Ascending aorta (tissue), 2 donors: ENCODE measurements at places on chromosomes 13 and 19. TPM values are rescaled to one million over a fixed set of nuclear protein-coding genes. Genes with fewer than 3 reads are reported as not detected.
A peak's percentile ranks its signal among the peaks of the same experiment; 100 is the strongest.

GRCh38 chr13:58869566-58869965 is 1238.0 kb downstream of the PCDH17 start:
- no peaks in the 10 kb centered on the region for H3K27me3 ChIP-seq
- H3K4me3 ChIP-seq, result no peak overlapping the region
- H3K27ac ChIP-seq, result no peak overlapping the region
- H3K4me1 ChIP-seq, result no peaks in the 10 kb centered on the region

DNA sequence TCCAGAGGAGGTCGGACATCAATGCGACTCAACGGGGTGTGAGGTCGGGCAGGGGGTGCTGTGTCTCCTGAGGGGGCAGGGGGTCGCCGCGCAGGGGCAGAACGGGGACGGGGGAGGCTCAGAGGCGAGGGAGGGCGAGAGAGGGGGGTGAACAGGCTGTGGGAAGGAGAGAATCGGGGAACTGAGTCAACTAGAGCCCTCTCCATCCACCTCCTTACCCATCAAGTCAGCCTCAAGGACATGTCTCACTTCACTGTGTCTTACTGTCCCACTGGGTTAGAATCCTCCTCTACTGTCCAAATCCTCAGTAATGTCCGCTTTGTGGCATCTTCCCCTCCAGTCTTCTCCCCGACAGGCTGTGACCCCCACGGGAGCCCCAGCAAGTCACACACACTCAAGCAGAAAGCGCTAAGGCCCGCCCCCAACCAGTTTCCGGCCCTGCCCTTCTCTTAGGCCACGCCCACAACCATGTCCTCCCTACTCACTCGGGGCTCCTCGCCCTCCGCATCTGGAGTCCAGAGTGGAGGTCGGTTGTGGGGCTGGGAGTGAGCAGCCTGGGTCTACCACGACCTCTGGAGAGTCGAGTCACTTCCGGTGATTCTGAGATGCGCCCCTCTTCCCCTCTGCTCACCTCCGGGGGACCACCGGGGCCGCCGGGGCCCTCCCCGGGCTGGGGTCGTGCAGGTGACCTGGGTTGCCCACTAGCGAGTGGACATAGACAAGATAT is 9.3 kb downstream of the PLEKHA4 start:
- H3K27me3 ChIP-seq, result no peaks in the 10 kb centered on the region
- H3K27ac ChIP-seq, result no peak overlapping the region
- no peak for DNase-seq
- H3K36me3 ChIP-seq, result no peaks in the 10 kb centered on the region

COMP gene
- 5.0 TPM for total RNA-seq

GRCh38 chr13:85314686-85315085 is 484.5 kb downstream of the SLITRK6 start:
- DNase-seq, result no peak
- H3K27ac ChIP-seq, result no peak overlapping the region
- no peaks in the 10 kb centered on the region for H3K27me3 ChIP-seq
- no peak overlapping the region for H3K4me3 ChIP-seq
- no peaks in the 10 kb centered on the region for H3K36me3 ChIP-seq

ZNF471 gene
- total RNA-seq, result 4.8 TPM

DNA sequence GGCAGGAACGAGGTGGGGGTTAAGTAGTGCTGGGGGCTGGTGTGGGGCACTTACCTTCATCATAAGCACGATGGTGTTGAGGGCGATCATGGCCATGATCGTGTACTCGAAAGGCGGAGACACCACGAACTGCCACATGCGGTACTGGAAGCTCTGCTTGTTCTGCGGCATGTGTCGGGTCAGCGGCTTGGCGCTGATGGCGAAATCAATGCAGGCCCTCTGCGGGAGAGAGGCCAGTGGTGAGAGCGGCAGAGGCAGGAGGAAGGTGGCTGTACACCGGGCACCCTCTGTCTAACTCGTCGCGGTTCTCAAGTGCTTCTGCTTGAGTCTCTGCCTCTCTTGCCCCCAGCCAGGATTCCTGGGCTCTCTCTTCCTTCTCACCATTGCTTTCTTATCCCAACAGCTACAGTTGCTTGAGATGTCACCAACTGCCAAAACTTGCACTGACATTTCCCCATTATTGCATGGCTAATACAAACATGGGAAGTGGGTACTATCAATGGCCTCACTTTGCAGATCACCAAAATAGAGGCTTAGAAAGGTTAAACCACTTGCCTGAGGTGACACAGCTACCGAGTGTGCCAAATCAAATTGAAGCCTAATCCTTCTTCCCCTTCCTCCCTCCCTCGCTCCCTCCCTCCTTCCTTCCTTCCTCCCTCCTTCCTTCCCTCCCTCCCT is 105.0 kb downstream of the IER2 start:
- no peaks in the 10 kb centered on the region for H3K36me3 ChIP-seq
- no peaks in the 10 kb centered on the region for H3K4me1 ChIP-seq
- H3K27me3 ChIP-seq, result no peaks in the 10 kb centered on the region
- no peak overlapping the region for H3K4me3 ChIP-seq

GRCh38 chr19:13012690-13013608 is 17.7 kb downstream of the NFIX start:
- peak overlapping the region; percentile 95 for H3K27ac ChIP-seq
- peaks cover 7% of the 10 kb centered on the region for H3K36me3 ChIP-seq
- peak overlapping the region; percentile 57 for H3K4me3 ChIP-seq
- H3K4me1 ChIP-seq, result peaks cover 69% of the 10 kb centered on the region

GRCh38 chr19:29400917-29401711 is 124.7 kb upstream of the VSTM2B start:
- no peaks in the 10 kb centered on the region for H3K27me3 ChIP-seq
- H3K36me3 ChIP-seq, result no peaks in the 10 kb centered on the region
- DNase-seq, result no peak
- no peak overlapping the region for H3K27ac ChIP-seq

- no peaks in the 10 kb centered on the region for H3K4me1 ChIP-seq
- H3K4me3 ChIP-seq, result no peak overlapping the region
- H3K27me3 ChIP-seq, result no peaks in the 10 kb centered on the region
Observed at GRCh38 chr19:5179256-5179655, 161.4 kb downstream of the PTPRS start.

- no peaks in the 10 kb centered on the region for H3K36me3 ChIP-seq
- peak overlapping the region; percentile 35 for H3K27ac ChIP-seq
- H3K27me3 ChIP-seq, result no peaks in the 10 kb centered on the region
- H3K4me3 ChIP-seq, result no peak overlapping the region
- peak; percentile 92 for DNase-seq
Observed at GRCh38 chr19:48487948-48488347, 18.8 kb downstream of the CYTH2 start.

ADGRE2 gene
- 0.21 TPM for total RNA-seq

DNA sequence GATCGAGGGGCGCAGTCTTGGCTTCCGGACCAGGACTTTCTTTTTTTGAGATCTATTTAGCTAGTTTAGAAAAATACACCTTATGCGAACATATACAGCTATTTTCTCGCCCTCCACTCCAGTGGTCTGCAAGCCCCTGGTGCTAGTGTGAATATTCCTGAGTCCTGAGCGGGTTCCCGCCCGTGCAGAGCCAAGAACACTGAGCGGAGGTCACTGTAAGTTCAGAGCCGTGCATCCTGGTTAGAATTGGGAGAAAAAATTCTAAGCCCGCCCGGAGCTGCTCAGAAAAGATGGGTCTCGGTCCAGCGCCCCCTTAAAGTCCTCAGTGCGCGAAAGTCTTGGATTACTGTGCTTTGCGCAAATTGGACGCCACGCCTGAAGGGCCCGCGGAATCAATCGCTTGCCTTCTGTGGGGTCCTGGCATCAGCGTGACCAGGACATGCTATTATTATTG is 117.7 kb downstream of the KCNRG start:
- no peak overlapping the region for H3K4me3 ChIP-seq
- no peak overlapping the region for H3K27ac ChIP-seq
- H3K27me3 ChIP-seq, result peaks cover 9% of the 10 kb centered on the region
- H3K36me3 ChIP-seq, result no peaks in the 10 kb centered on the region
- no peak for DNase-seq

GRCh38 chr13:60139272-60139671 is 24.5 kb downstream of the DIAPH3 start:
- DNase-seq, result no peak
- no peak overlapping the region for H3K27ac ChIP-seq

DNA sequence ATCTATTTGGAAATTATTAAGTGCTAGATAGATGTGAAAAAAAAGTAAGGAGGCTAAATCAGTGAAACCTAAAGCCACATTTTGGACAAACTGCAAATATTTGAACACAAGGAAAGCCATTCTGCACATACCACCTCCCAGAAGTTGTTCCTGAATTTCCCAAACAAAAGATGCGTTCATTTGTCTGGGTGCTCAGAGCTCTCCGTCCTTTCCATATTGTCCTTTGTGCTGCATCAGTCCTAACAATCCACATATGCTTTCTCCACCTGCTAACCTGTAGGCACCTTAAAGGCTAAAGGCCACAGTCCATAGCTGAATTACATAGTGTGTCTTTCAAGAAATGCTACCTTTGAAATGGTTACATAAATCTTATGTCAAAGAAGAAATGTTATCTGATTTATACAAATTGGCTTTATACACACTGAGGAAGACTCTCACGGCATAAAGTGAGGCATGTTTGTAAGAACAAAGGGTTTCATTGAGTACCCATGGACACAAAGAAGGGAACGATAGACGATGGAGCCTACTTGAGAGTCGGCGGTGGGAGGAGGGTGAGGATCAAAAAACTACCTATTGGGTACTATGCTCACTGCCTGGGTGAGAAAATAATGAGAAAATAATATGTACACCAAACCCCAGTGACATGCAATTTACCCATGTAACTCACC is 182.0 kb downstream of the RGCC start:
- peak overlapping the region; percentile 57 for H3K27ac ChIP-seq
- H3K27me3 ChIP-seq, result no peaks in the 10 kb centered on the region
- H3K4me3 ChIP-seq, result no peak overlapping the region
